GM12878 (cell line): ENCODE measurements at places on chromosomes 2 and 18.

GRCh38 chr2:142128105-142128504 is 2.7 kb downstream of the LRP1B start:
- DNase-seq, result no peak

DNA sequence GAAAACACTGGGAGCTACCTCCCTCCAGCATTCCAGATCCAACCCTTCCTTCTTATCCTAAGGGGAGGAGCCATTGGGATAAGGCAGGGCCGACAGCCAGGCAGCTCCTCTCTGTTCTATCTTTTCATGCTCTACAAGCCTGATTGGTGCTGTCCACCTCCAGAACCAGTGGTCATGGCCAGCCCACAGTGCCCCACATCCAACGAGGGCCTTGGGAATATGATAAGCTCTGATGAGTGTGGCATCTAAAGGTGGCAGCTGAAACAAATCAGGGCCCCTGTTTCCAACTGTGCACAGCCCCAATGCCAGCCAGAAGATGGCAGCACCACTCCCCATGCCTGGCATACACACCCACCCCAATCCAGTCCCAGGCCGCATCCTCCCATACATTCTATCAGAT is 329.3 kb downstream of the C1D start:
- DNase-seq, result no peak

GRCh38 chr2:17519486-17519885 is 1.2 kb upstream of the RAD51AP2 start:
- DNase-seq, result no peak

DNA sequence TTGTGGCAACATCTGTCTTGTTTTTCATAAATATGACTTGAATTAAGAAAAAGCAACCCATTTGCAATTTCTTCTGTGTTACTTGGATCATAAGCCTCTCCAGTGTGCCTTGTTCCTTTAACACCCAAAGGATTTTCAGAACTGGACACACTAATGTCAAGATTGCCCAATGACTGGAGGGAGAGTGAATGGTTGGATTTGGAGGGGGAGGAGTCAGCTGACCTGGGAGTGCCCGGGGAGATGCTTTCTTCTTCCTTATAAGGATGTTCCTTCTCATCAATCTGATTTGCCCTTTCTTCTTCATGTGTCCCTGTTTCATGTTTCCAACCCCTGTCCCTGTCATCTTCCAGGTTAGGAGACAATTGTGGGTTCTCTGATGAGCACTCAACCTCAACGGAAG is 48.8 kb downstream of the ALPK2 start:
- DNase-seq, result no peak

GRCh38 chr2:158140201-158140600 is 38.5 kb downstream of the UPP2 start:
- no peak for DNase-seq

DNA sequence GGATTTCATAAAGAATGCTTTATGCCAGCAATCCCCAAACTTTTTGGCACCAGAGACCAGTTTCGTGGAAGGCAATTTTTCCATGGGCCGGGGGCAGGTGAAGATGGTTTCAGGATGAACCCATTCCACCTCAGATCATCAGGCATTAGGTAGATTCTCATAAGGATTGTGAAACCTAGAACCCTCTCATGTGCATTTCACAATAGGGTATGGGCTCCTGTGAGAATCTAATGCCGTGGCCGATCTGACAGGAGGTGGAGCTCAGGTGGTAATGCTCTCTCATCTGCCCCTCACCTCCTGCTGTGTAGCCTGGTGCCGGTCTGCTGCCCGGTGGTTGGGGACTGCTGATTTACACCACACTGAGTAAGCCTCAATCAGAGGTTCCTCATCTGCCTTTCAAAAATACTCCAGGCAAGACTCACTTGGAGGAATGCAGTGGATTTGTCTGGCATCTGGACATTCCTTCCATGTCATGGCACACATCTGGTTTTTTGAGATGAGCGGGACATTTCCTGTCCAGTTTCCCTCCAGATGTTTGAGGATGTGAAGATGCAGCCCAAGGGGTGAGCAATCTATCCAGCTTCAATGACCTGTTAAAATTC is 185.8 kb downstream of the VAPA start:
- no peak for DNase-seq

GRCh38 chr2:42141687-42142546 is 27.2 kb upstream of the EML4 start:
- no peak for DNase-seq

DNA sequence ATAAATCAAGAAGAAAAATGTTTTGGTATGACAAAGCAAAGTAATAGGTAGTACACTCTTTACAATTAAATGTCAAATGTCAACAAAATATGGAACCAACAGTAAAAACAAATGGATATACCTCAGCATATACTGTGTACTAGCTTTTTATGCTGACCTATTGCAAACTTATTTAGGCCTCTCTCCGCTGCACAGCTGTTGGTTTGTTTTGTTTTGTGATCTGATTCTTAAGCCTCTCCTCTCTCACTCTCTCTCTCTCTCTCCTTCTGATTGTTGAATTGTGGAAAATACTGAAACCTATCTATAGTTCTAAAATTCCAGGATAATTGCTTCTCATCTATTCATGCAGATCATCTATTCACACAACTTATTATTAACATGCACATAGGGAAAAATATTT is 154.9 kb upstream of the ARHGAP28 start:
- DNase-seq, result no peak

DNA sequence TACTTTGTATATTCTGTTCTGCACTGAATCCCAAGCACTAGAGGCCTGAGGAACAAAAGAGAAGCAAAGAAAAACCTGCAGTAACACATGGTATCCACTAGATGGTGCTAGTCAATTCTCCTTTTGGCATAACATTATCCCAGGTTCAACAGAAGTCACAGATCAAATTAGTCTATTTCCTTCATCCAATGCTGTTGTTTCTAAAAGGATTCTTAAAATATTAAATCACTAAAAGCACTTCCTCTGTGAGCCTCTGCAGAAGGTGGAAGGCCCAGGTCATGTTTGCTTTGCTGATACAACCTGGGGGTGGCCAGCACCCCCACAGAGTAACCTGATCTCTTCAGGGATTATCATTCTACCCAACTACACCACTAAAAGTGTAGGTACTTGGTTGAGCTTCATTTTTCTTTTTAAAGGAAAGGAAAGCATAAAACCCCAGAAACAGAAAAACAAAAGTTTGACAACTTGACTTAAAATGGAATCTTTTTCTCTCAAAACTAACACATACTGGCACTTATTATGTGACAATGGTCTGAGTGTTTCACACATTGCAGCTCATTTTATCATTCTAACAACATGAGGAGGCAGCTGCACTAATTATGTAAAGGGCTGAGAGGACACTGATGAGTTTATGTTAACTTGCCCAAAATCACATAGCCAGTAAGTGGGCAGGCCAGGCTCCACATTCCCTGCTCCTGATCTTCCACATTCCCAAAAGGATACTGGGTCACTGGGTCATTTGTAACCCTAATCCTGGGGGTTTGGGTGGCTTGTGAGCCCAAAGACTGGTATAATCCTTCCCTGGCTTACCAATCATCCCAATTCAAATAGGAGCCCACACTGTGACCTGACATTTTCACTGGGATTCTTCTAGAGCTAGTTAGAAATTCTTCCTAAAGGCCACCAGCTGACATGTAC is 66.8 kb upstream of the DNER start:
- DNase-seq, result no peak

DNA sequence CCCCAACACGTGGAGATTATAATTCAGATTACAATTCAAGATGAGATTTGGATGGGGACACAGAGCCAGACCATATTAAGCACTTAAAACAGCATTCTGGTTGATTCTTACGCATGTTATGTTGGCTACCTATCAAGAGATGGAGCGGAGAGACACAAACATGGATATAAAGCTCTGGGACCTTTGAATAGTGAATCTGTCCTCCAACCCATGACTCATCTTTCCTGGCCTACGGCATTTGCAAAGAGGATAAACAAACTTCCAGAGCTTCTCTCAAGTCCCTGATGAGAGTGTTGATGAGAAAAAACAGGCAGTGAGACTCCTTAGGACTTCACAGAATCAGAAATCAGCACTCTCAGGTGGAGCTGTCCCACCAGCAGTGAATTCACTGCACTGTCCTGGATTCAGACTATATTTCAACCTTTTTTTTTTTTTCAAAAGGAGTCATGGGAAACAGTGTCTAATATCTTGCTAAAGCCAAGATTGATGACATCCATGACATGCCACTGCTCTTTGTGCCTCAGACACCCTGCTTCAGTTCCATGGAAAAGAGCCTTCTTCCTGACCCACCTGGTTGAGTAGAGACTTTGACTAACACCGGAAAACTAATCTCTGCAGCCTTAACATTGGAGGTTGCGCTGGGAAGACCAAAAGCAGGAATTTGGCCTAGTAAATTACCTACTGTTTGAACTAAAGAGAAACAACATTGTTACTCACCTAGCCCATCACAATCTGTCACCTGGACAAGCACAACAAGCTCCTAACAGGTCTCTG is 62.1 kb upstream of the NPAS2 start:
- DNase-seq, result no peak

- no peak for DNase-seq
Measured at GRCh38 chr2:30273574-30273929, 42.2 kb downstream of the LBH start.

DNA sequence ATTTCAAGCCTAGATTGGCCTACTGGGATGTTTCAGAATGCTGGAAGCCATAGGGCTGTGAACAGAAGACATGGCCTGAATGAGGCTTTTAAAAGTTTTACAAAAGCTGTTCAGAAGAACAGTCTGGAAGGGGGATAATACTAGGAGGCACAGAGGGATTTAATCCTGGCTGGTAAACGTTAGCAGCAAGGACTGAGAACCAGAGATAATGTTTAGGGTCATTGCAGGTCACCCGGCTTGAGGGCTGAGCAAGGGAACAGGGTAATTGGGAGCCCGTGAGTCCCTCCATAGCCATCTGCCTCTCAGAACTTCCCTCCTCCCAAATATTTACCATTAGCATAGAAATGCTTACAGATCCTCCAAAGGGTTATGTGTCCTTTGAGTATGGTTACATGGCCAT is 765.4 kb downstream of the TMEM182 start:
- DNase-seq, result no peak

DNA sequence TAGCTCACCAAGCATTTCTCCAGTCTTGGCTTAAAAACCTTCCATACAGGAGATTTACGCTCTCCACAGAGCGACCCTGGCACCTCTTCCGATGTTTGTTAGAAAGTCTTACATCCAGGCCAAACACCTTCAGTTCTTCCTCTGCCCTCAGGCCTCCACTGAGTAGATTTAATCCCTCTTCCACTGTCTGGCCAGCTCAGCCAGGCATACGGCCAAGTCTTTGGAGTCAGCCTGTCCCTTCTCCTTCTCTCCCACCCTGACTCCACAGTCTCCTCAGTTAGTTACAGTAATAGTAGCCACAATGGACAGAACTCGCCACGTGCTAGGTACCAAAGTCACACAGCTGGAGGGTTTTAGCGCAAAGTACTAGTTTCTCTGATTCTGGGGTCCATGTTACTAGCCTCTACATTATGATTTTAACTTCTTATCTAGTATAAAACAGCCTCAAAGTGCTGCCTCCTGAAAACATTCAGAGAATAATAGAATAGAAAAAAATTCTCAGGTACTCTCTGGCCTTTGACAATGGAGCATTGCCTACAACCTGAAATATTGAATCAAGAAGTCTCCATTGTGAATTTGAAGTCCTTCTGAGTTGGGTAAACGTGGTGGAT is 39.5 kb downstream of the THNSL2 start:
- DNase-seq, result no peak

DNA sequence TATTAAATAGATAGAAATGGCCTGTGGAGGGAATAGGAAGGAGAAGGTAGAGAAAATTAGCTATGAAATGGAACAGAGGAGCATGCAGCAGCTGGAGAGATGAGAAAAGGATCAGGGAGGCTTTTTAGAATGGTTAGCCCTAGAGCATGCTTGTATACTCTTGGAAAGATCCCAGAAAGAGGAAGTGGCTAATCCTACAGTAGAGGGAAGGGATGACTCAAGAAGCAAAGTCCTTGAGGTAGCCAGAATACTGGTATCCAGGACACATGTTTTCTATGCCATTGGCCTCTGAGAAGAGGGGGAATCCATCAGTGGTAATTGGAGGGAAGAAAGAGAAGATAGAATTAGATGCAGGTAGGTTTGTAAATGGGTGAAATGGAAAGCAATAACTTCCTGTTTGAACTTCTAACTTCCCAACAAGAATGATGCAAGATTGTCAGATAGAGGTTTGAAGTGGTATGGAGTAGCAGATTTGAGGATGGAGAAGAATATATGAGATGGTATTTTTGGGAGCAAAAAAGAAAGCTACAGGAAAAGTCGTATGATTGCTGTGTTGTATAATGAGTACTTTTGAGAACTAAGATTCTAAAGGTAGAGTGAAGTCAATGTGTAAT is 17.1 kb upstream of the OSBPL6 start:
- DNase-seq, result no peak

DNA sequence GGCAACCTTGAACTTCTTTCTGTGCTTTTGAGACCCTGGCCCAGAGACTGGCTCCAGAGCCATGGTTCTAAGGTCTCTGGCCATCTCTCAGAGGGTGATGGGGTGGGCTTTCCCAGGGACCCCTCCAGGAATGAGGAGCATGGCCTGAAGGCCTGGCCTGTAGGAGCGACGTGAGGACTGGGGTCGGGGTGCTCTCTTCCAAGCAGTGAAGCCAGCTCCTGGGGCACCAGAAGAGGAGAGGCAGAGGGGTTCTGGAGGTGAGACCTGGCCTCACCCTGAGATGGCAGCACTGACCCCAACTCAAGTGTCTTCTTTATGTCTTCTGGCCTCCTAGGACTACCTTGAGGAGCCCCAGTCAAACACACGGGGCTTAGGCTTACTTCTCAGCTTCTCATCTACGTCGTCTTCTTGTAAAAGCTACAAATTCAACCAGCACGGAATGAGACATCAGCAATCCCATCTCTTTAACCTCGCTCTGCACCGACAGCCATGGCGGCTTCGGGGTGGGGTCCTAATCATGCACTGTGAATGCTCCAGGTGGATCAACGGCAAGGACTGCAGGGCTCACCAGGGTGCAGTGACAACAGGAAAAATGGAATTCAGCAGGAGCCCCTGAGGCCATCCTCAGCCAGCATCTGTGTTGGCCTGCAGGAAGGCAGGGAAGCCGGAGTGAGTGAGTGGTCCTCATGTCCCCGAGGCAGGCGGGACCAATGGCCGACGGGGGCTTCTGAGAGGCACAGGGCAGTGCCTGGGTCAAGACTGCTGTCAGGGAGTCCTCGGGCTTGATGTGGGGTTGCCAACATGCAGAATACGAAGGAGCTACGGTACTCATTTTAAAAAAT is 214.1 kb downstream of the HDAC4 start:
- no peak for DNase-seq

DNA sequence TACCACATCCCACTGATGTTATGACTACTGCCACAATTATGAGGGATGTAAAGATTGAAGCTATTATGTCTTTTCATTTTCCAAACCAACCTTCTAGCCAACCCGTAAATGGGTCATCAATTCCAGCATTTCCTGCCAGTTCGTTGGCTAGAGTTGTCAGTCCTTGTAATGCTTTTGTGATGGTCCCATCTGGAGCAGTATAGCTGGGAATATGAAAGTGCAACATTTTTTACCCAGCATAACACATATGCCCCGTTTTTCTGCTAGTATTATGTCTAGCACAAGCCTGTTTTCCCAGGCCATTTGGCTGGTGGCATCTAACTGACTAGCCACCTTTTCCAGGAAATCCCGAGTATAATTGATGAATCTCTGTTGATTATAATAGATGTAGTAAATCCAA is 1501.6 kb upstream of the SLC39A10 start:
- DNase-seq, result no peak

GRCh38 chr18:62720766-62721613 is 5.6 kb downstream of the PHLPP1 start:
- DNase-seq, result no peak

- DNase-seq, result no peak
Measured at GRCh38 chr2:10594011-10594410, 95.8 kb downstream of the NOL10 start.
